ENCODE measurements at places on chromosomes 5 and 9. TPM values are rescaled to one million over a fixed set of nuclear protein-coding genes. Genes with fewer than 3 reads are reported as not detected.

DNA sequence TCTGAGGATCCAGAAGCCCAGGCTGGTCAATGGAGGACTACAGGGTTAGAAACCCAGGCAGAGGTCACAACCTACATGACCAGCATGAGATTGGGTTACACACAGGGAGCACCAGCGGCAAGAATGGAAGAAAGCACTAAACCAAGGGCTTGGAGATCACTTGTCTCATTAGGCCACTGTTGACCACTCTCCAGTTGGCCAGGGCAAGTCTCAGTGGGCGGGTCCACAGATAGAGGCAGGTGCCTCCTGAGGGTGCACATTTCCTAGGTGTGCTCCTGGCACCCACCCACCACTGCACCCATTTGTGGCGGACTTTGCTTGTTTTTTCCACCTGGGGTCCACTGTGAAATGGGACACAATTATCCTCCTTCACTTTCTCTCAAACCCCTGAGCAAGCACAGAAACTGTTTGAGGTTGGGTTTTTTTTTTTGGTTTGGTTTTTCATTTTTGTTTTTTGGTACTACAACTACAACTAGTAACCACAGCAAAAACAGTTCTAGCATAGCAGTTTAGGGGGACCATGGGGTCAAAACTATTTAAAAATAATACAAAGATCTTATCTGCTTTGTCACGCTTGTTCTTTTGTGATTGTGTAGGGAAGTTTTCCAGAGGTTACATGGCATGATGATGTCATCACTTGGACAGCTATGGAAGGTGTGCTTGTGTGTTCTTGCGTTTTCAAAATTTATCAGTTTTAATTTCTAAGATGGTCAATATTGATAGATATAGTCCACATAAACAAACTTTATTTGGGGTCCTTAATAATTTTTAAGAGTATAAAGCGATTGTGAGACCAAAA lies 6.1 kb downstream of the NPR2 start:
- no peaks in the 10 kb centered on the region for H3K4me1 ChIP-seq
- no peaks in the 10 kb centered on the region for H3K36me3 ChIP-seq
- no peak for DNase-seq
- H3K27me3 ChIP-seq, result no peaks in the 10 kb centered on the region

GRCh38 chr9:126472198-126472947 lies 141.4 kb upstream of the LMX1B start:
- no peaks in the 10 kb centered on the region for H3K27me3 ChIP-seq
- H3K4me3 ChIP-seq, result no peak overlapping the region
- H3K27ac ChIP-seq, result peak overlapping the region; percentile 5
- H3K4me1 ChIP-seq, result peaks cover 28% of the 10 kb centered on the region
- no peaks in the 10 kb centered on the region for H3K36me3 ChIP-seq

GRCh38 chr9:106906129-106906528 lies 43.2 kb downstream of the ZNF462 start:
- no peak overlapping the region for H3K4me3 ChIP-seq
- no peak overlapping the region for H3K27ac ChIP-seq
- peaks cover 19% of the 10 kb centered on the region for H3K36me3 ChIP-seq
- no peak for DNase-seq
- H3K4me1 ChIP-seq, result no peaks in the 10 kb centered on the region

DNA sequence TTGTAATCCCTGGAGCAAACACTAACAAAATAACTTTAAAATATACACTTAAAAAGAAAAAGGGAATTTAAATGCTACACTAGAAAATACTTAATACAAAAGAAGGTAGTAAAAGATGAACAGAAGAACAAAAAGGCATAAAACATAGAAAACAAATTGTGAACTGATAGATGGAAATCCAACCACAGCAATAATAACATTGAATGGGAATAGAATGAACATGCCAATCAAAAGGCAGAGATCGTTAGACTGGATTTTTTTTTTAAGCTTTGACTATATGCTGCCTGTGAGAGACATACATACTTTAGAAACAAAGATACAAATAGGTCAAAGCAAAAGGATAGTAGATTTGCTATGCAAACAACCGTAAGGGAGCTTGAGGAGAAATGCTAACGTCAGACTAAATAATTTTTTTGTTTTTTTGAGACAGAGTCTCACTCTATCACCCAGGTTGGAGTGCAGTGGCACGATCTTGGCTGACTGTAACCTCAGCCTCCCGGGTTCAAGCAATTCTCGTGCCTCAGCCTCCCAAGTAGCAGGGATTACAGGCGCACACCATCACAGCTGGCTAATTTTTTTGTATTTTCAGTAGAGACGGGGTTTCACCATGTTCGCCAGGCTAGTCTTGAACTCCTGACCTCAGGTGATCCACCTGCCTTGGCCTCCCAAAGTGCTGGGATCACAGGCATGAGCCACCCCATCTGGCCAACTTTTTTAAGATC lies 6.5 kb downstream of the ABO start:
- H3K4me3 ChIP-seq, result no peak overlapping the region
- no peak for DNase-seq
- H3K27me3 ChIP-seq, result peaks cover 38% of the 10 kb centered on the region
- H3K36me3 ChIP-seq, result no peaks in the 10 kb centered on the region
- no peak overlapping the region for H3K27ac ChIP-seq
- no peaks in the 10 kb centered on the region for H3K4me1 ChIP-seq

- H3K4me3 ChIP-seq, result no peak overlapping the region
- H3K27ac ChIP-seq, result no peak overlapping the region
- H3K36me3 ChIP-seq, result peaks cover 24% of the 10 kb centered on the region
- no peaks in the 10 kb centered on the region for H3K4me1 ChIP-seq
- no peak for DNase-seq
Observed at GRCh38 chr5:78157001-78157400, 137.5 kb downstream of the AP3B1 start.

DNA sequence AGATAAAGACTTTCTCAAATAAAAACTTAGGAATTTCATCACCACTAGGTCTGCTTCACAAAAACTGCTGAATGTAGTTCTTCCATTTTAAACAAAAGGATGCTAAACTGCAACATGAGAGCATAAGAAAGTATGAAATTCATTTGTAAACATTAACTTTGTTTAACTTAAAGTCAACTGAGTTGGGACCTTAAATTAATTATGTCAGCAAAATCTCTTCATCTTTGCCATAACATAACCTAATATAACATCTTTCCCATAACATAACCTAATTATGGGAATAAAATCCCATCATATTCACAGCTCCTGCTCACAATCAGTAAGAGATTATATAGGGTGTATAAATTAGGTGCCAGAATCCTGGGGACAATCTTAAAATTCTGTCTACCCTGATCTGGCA lies 78.8 kb upstream of the PCSK5 start:
- DNase-seq, result no peak
- H3K4me1 ChIP-seq, result no peaks in the 10 kb centered on the region
- H3K27ac ChIP-seq, result no peak overlapping the region
- H3K4me3 ChIP-seq, result no peak overlapping the region
- H3K27me3 ChIP-seq, result no peaks in the 10 kb centered on the region
- no peaks in the 10 kb centered on the region for H3K36me3 ChIP-seq

DNA sequence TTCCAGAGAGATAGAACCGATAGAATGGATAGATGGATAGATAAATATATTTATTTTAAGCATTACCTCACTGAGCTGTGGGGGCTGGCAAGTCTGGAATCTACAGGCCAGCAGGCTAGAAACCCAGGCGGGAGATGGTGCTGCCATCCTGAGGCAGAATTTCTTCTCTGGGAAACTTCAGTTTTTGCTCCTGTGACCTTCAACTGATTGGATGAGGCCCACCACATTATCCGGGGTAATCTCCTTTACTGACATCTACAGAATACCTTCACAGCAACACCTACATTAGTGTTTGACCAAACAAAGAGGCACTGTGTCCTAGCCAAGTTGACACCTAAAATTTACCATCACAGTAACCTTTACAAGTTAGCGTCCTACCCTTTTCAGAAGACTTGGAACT lies 29.2 kb upstream of the TENT4A start:
- no peak for DNase-seq
- H3K36me3 ChIP-seq, result no peaks in the 10 kb centered on the region
- H3K27me3 ChIP-seq, result peaks cover 37% of the 10 kb centered on the region

- H3K27ac ChIP-seq, result peak overlapping the region; percentile 91
- peak; percentile 23 for DNase-seq
- no peaks in the 10 kb centered on the region for H3K36me3 ChIP-seq
- no peak overlapping the region for H3K4me3 ChIP-seq
- no peaks in the 10 kb centered on the region for H3K27me3 ChIP-seq
Observed at GRCh38 chr5:80370390-80370789, 37.5 kb upstream of the ZFYVE16 start.

GRCh38 chr5:14816999-14817761 lies 54.4 kb downstream of the ANKH start:
- H3K4me3 ChIP-seq, result no peak overlapping the region
- H3K27ac ChIP-seq, result no peak overlapping the region
- DNase-seq, result no peak
- H3K4me1 ChIP-seq, result no peaks in the 10 kb centered on the region

- no peak overlapping the region for H3K4me3 ChIP-seq
- no peak overlapping the region for H3K27ac ChIP-seq
- no peaks in the 10 kb centered on the region for H3K36me3 ChIP-seq
- H3K4me1 ChIP-seq, result peaks cover 25% of the 10 kb centered on the region
Observed at GRCh38 chr5:81520769-81521168, 126.8 kb upstream of the ACOT12 start.

- no peaks in the 10 kb centered on the region for H3K36me3 ChIP-seq
- no peak overlapping the region for H3K27ac ChIP-seq
- peak overlapping the region; percentile 67 for H3K4me3 ChIP-seq
- peaks cover 31% of the 10 kb centered on the region for H3K4me1 ChIP-seq
- DNase-seq, result peak; percentile 88
Observed at GRCh38 chr5:134525683-134526482, 413 bp downstream of the JADE2 start.

GRCh38 chr9:136799079-136799853 lies 3.1 kb downstream of the CCDC183 start:
- no peaks in the 10 kb centered on the region for H3K36me3 ChIP-seq
- H3K4me1 ChIP-seq, result peaks cover 29% of the 10 kb centered on the region
- H3K4me3 ChIP-seq, result peak overlapping the region; percentile 60

DNA sequence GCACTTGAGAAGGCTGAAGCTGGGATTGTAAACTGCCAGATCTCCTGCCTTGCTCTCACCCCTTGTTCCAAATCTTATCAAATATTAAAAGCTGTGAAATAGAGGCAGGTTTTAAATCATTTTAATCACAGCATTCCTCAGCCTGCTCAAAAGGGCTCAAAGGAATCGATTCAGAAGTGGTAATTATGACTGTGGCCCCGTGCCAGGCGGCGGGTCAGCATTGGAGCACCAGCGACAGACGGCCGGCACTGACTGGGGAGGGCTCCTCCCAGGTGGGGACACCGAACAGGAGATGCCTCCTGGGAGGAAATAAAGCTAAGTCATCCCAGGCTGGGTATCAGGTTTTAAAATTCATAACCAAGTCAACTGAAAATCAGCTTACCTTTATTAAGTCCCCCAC lies 66.7 kb downstream of the KCNIP1 start:
- no peak overlapping the region for H3K4me3 ChIP-seq
- no peaks in the 10 kb centered on the region for H3K36me3 ChIP-seq
- peaks cover 21% of the 10 kb centered on the region for H3K4me1 ChIP-seq
- no peak for DNase-seq
- no peak overlapping the region for H3K27ac ChIP-seq

GRCh38 chr9:137373611-137373980 lies 49.4 kb downstream of the EXD3 start:
- no peak overlapping the region for H3K4me3 ChIP-seq
- no peaks in the 10 kb centered on the region for H3K27me3 ChIP-seq
- H3K36me3 ChIP-seq, result no peaks in the 10 kb centered on the region
- H3K4me1 ChIP-seq, result peaks cover 48% of the 10 kb centered on the region
- H3K27ac ChIP-seq, result peak overlapping the region; percentile 68

DNA sequence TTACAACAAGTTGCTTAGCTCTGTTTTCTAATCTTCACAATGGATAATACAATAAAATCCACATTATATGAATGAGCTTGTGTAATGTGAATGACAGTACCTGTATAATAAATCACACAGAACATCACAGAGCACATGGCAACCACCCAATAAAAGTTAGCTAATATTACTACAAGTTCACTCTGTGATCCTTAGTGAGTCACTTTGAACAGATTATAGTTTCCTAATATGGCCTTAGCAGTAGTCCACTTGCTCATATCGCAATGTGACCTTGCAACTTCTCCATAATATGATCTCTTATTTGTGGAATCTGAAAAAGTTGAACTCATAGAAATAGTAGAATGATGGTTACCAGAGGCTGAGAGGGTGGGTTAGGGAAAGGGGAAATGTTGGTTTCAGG lies 361.3 kb downstream of the PTPRD start:
- no peak overlapping the region for H3K4me3 ChIP-seq
- no peaks in the 10 kb centered on the region for H3K36me3 ChIP-seq
- H3K27me3 ChIP-seq, result no peaks in the 10 kb centered on the region

DNA sequence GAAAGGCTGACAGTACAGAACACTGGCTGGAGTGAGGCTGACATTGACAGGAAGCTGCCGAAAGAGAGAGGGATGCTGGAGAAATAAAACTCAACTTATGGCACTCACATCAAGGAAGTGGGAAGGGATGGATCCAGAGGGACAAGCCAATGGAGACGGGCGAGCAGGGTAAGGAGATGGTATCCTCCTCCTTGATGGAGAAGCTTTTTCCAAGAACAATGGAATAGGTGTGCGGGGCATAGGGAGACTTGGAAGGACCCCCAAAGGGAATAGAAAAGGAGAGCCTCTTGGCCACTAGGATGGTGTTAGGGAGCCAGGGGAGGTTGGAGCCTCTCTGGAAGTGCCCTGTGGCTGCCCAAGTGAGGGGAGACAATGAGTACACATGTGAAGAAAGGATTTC lies 58.4 kb upstream of the GRHPR start:
- no peak for DNase-seq
- H3K4me3 ChIP-seq, result no peak overlapping the region
- H3K36me3 ChIP-seq, result no peaks in the 10 kb centered on the region

DNA sequence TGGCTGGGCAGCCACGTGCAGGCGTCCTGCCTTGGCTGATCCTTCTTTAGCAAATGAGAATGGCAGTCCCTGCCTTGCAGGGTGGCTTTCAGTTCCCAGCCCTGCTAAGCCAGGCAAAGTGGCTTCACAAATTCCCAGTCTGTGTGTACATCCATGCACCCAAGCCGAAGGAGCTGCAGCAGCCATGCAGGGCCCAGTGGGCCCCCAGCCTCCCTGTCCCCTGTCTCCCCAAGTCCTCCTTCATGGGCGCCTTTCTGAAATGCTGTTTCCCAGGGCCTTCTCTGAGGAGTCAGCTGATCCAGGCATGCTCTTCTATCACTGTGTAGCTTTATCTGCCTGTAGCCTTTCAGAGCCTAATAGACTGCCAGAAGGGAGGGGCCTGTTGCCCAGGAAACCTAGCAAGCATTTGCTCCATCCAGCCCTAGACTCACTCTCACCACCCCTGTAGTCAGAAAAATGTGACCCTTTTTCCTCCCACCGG lies 47.4 kb upstream of the SHC3 start:
- H3K36me3 ChIP-seq, result no peaks in the 10 kb centered on the region
- peak overlapping the region; percentile 6 for H3K4me3 ChIP-seq
- peak overlapping the region; percentile 71 for H3K27ac ChIP-seq
- DNase-seq, result peak; percentile 89
- H3K4me1 ChIP-seq, result peaks cover 28% of the 10 kb centered on the region
- H3K27me3 ChIP-seq, result no peaks in the 10 kb centered on the region

GRCh38 chr9:118459913-118460312 lies 755.7 kb downstream of the TLR4 start:
- no peaks in the 10 kb centered on the region for H3K4me1 ChIP-seq
- H3K36me3 ChIP-seq, result no peaks in the 10 kb centered on the region
- no peak overlapping the region for H3K27ac ChIP-seq
- no peak for DNase-seq

Gene ZNF367
- total RNA-seq, result 18.0 TPM

Gene LCN15
- total RNA-seq, result not detected

Gene PCDHGA2
- 0.71 TPM for total RNA-seq

Gene SLC27A4
- total RNA-seq, result 4.4 TPM

Gene RAD23B
- 178 TPM for total RNA-seq

Gene SPATA31D4
- not detected for total RNA-seq

Gene TTC23L
- 0.96 TPM for total RNA-seq

Gene SLCO4C1
- 0.09 TPM for total RNA-seq

Gene SPATA31E1
- total RNA-seq, result not detected

Gene C5
- 4.5 TPM for total RNA-seq

Gene ADGRD2
- total RNA-seq, result 0.43 TPM
